ENCODE measurements at places on chromosomes 4 and X.

DNA sequence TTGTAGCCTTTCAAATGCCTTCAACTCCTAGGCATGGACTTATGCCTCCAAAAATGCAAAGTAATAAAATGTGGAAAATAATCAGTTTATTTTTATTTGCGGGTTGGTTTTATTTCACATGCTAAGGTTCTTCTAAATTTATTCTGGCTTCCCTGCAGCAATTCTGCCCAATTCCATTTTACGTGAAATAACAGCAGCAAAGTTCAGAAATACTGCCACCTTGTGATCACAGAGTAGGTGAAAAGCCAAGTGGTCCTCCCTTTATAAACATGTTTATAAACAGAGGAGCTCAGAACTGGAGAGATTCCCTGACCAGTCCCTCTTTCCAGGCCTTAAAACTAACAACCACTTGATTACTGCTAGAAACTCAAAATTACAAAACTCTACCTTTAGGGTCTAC is 14.7 kb upstream of the DCHS2 start:
- no peak for DNase-seq

DNA sequence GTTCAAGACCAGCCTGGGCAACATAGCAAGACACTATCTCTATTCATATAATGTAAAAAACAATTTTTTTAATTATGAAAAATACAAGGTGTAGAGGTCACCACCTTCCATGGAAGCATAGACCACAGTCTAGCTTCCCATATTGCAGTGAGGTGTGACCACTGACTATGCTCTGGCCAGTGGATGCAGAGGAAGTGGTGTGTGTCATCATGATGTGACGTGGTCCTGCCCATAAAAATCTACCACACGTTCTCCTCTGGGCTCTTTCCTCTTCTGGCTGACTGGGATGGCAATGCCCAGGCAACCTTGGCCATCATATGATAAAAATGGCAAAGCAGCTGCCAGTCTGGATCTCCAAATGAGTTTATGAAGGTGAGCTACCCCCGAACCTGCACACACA is 65.7 kb downstream of the RBM47 start:
- no peak for DNase-seq

- no peak for DNase-seq
Observed at GRCh38 chrX:77446029-77446585, 1.1 kb upstream of the FGF16 start.

DNA sequence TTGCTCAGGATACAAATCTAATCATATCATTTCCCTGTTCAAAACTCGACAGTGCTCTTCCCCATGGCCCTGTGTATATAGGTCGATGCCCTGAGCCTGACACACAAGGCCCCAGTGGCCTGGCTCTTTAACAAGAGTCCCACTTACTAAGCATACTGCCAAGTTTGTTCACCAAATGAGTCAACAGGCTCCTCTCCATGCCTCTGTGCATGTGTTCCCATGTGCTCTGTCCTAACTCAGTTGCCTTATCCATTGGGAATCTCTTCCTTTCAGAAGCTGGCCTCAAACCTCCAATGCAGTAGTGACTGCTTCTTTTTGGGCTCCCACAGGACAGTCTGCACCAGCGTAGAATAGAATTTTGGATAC is 18.9 kb upstream of the CXCR3 start:
- DNase-seq: no peak

DNA sequence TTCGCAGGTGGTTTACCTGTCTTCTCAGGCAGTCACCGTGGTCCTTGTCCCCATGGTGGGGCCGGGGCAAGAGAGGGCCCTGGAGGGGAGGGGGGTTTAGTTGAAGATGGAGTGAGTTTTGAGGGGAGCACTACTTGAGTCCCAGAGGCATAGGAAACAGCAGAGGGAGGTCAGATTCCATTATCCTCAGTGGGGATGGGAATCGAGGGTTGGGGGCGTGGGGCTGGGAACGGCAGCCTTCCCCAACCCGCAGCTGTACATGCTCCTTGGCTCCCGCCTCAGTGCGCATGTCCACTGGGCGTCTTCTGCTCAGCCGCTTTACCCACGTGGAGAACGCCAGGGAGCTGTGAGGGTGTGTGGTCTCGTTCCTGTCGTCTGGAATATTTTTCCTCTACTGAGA is at the start of gene GAGE10:
GAGE10 (plus strand) TSS at position 301 of the 400 bp plus-strand sequence. CDS start 1,214 bp downstream, outside the sequence.
- DNase-seq: no peak

DNA sequence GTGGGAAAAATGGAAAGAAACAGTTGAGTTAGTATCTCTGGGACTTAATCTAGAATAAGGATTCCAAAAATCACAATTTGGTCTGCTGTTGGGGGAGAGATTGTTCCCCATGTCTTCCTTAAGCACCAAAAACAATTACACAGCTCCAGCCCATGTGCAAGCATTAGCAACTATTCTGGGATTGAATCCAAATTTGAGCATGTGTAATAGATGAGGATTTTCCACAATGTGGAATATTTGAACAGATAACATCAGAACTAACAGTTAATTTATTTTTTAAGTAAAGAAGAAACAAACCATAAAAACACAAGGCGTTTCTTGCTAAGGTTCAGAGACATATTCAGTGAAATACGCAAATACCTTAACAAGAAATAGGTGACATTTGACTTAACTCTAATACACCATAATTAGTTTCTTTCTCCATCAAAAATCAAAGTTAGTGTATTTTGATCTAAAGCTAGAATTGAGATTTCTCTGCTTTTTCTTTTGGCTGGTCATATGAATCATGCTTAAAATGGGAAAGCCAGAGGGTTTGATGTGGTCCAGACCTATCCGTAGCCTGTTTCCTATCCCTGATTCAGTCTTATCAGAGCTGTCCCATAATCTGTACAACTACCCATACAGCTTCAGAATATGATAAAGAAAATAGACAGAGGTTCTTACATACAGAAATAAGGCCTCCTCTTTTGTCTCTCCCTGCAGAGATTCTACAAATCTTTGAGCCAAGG is 413.4 kb downstream of the PACRGL start:
- no peak for DNase-seq

Data from activated naive CD8-positive, alpha-beta T cell treated with anti-CD3 and anti-CD28 coated beads, Interleukin-2, amount 50 U/mL, for 16 hours (primary cell).